ENCODE measurements at places on chromosomes 7 and 10.
A peak's percentile ranks its signal among the peaks of the same experiment; 100 is the strongest.

GRCh38 chr7:36344622-36345021 is 45.0 kb upstream of the ANLN start:
- DNase-seq = no peak

GRCh38 chr10:80855348-80855971 is 317.8 kb downstream of the SH2D4B start:
- no peak for DNase-seq

- no peak for DNase-seq
Measured at GRCh38 chr7:70607281-70607680, 524.7 kb upstream of the GALNT17 start.

DNA sequence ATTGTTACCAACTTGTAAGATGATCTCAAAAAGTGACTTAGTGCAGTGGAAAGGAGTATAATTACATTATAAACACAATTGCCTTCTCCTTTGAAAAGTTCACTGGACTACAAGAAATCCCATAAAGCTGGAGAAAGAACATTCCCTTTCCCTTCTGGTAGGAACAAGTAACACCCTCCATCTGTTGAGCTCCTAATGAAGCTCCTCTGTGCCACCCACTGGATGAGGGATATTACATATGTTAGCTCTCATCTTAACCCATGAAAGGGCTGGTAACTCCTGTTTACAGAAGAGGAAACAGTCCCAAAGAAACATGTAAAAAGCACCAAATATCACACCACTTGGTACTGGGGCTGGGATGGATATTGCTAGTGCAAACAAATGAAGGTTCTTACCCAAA is 8.1 kb downstream of the PGAM1 start:
- no peak for DNase-seq

DNA sequence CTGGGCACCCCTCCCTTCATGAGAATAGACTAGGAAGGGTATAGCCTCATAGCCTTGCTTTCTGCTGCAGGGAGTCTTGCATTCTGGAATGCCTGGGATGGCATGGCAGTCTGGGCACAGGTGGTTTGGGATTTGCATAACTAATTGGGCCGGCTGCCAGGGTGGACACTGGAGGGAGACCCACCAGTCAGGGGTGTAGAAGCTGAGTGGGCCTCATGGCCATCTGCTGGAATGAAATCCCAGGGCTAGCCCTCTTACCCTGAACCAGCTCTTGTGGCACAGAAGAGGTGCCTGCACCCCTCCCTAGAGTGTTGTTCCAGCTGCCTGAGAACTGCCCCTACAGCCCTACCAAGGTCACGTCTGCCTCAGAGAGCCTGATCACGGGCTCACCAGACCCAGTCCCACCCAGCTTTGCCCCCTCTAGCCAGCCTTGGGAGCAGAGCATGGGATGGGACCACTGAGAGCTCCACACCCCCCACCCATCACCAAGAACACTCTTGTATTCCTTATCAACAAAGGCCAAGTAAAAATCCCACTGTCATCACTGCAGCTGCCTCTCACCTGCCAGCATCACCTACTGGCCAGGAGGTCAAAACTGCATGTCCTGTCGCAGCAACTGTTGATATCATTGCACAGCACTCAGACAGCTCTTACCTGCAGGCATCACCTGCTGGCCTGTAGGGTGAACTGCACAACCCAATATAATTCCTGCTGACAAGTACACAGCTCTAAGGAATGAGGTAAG is 148.9 kb downstream of the ZEB1 start:
- no peak for DNase-seq

DNA sequence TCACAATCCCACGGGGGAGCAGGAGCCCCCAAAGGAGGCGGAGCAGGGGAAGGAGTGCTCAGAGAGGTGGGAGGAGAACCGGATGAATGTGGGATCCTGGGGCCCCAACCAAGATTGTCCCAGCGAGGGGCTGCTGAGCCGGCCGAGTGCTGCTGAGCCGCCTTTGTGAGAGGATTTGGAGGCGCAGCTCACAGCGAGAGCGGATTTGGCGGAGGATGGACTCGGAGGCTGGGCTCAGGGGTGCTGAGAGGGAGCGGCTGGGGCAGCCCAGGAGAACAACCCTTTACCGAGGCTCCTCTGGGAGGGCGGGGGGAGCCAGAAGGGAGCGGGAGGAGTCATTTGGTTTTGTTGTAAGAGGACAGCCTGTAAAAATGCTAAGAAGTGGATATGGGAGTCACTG is 23.0 kb downstream of the GHRHR start:
- DNase-seq = no peak

GRCh38 chr10:128632694-128633093 is 506.5 kb upstream of the MKI67 start:
- no peak for DNase-seq

DNA sequence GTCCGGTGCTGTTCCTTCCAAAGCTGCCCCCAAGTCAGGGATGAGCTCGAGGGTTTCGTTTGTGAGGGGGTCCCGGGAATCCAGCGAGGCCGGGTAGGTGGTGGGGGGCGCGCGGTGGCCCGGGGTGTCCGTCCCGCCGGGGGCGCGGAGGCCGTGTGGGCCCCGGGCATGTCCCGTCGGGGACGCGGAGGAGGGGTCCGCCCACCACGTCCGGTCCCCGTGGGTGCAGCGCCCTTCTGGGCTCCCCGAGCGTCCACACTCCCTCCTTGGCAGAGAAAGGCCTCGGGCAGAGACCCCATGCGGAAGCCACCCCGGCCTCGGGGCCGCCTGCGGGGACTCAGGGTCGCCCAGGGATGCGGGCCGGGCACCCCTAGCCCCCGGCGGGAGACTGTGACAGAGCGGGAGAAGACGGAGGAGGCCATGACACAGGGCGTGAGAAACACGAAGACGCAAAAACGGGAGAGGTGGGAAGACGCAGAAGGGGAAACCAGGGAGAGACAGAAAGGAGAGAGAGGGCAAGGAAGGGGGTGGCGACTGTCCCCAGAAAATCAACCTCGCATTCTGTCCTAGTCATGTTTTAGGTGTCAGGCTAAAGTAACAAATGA is 640 bp upstream of the ZNF425 start:
- peak; percentile 61 for DNase-seq

DNA sequence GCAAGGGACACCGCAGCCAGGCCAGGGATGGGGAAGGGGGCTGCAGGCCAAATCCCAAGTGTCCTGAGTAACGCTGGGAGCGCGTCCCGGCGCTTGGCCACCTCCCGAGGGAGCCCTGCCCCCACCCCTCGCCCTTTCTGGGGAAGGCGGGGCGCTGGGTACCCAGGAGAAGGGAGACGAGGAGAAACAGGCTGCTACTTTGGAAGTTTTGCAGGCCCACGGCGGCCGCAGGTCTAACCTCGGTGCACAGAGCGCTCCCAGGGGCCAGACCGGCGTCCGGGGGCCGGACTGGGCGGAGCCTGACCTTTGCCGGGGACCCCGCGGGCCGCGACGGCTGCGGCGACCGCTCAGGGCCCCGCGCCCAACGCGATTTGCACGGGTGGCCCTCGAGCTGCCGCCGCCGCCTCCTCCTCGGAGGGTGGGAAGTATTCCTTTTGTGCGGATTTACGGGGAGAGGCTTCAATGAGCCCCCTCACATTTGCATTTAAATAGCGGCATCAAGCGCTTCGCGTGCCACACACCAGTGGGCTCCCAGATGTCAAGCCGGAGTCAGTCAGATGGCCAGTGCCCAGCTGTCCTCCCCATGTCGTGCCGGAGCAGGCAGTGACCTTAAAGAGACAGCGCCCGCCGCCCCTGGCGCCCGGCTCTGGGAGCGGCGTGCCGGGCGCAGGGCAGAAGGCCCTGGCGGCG is 3.0 kb upstream of the EBF3 start:
- DNase-seq = no peak

GRCh38 chr7:83475420-83475819 is 173.5 kb downstream of the SEMA3E start:
- DNase-seq = no peak

GRCh38 chr10:21372651-21373410 is 152.7 kb downstream of the SKIDA1 start:
- DNase-seq = no peak

DNA sequence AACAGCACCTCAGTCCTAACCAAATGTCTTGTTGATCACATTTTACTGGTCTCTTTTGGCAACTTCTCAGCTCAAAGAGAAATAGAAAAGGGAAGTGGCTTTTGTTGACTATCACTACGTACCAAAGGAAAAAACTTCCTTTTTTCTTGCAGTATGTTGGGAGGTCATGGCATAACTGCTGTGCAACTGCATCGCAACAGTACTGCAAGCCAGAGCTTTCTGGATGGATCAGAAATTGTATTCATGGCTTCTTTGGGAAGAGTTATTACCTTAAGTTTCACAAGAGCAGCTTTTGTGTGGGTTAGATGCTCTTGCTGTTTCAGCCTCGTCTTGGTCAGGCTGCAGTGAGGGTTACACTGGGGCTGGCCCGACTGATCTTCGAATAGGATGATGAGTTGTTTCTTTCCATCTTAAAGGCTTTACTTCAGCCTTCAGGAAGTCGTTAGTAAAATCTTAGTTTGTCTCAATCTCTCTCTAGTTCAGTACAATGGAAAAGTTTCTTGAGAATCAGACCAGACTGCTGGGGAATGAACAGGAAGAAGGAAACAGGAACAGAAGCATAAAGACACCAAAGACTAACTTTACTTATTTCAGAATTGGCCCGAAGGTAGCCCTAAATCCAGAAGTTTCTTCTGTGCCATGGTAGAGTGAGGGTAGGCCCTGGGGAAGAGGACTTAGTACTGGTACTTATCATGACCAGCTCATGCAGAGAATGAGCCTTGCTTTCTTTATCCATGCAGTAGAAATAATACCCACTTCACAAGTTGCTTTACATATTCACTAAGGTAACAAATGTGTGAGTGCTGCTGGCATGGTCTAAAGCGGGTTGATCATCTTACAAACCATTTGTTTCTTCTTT is 153.6 kb downstream of the CELF2 start:
- DNase-seq = no peak

- DNase-seq = no peak
Measured at GRCh38 chr7:99363286-99363685, 11.2 kb upstream of the ARPC1B start.

- DNase-seq = no peak
Measured at GRCh38 chr7:15507171-15507570, 54.6 kb downstream of the AGMO start.

DNA sequence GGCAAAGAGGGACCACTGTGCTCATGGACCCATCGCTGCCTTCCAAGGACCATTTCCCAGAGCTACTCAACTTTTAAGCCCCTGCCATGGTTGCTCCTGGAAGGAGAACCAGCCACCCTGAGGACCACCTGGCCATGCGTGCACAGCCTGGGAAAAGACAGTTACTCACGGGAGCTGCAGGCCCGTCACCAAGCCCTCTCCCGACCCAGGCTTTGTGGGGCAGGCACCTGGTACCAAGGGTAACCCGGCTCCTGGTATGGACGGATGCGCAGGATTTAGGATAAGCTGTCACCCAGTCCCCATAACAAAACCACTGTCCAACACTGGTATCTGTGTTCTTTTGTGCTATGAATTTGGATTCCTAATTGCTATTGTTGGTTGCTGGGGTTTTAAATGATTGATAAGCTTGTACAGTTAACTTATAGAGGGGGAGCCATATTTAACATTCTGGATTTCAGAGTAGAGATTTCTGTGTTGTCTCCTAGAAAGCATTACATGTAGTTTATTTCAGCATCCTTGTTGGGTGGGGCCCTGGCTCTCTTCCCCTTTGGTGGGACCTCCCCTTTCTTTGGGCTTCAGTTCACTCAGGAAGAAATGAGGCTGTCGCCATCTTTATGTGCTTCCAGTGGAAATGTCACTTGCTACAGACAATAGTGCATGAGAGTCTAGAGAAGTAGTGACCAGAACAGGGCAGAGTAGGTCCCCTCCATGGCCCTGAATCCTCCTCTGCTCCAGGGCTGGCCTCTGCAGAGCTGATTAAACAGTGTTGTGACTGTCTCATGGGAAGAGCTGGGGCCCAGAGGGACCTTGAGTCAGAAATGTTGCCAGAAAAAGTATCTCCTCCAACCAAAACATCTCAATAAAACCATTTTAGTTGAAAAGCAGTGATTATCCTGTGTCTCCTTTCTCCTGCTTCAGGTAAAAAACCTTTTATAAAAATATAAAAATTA is 19.4 kb downstream of the LAT2 start:
- no peak for DNase-seq

DNA sequence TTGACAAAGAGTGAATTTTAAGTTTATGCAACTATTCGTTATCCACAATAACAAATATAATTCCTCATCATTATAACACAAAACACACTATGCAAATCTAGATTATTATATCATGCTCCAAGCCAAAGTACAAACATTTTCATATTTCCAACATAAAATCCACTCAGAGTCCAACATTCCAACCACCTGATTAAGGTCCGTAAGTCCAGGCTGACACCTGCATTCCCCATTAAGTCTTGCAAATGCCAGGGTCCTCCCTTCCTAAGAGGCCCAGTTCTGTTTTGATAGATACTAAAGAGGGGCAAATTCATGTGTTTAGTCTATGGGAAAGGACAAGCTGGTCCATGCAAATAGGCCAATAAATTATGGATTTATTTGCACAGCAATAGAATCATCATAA is 206.1 kb downstream of the POU6F2 start:
- DNase-seq = no peak

DNA sequence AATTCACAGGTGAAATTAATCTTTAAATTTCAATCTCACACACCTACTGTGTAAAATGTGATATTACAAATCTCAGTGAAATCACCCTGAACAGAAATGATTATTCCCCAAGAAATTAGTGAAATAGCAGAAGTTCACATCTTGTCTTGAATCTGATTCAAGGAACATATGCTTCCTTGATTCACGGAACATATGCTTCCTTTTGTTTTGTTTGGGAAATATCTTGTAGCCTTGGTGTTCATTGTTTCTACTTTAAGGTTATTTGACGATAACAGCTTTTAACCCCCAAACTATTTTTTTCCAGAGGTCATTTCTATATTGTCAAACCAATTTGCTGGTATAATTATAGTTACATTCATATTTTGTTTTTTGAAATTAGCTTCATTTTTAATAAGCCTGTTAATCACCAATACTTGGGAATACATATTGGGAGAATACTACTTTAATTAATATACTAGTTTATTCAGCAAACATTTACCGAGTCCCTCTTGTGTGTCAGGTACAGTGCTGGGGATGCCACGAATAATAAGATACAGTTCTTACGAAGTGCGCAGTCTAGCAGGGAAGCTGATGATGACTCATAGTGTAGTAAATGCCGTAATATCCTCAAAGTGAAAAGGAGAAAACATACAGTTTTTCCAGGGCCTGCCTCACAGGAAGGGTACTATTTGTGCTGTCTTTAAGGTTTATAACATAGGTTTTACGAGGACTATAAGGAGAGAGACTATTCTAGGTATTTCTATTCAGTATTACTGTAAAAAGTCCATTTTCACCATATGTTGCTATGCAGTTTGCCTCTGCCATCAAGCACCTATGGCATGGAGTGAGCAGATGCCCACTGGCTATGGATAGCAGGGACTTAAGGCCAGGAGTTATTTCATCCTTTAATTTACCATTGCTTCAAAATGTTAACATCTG is 32.5 kb downstream of the PRKAR2B start:
- DNase-seq = no peak

- DNase-seq = no peak
Measured at GRCh38 chr7:29370531-29371314, 176.1 kb downstream of the CHN2 start.

- DNase-seq = peak; percentile 29
Measured at GRCh38 chr10:6409971-6410643, 170.0 kb downstream of the PRKCQ start.

All from stimulated activated CD4-positive, alpha-beta T cell treated with anti-CD3 and anti-CD28 coated beads, TNF-alpha, amount 100 ng/mL, for 1 hour (primary cell).